Activated naive CD8-positive, alpha-beta T cell treated with anti-CD3 and anti-CD28 coated beads, Interleukin-2, amount 10 ng/mL, durations not matched to agents 7 days and 5 days (primary cell): ENCODE measurements at places on chromosomes 16 and 17. TPM values are rescaled to one million over a fixed set of nuclear protein-coding genes. Genes with fewer than 3 reads are reported as not detected.

ITGAX gene
- total RNA-seq, result 26.7 TPM

BEAN1 gene
- not detected for total RNA-seq

DNAH3 gene
- not detected for total RNA-seq

TLCD3A gene
- total RNA-seq, result 13.1 TPM

PDILT gene
- total RNA-seq, result not detected

VMO1 gene
- not detected for total RNA-seq

MAPT gene
- 0.74 TPM for total RNA-seq

OR1A1 gene
- not detected for total RNA-seq

FGF11 gene
- 28.5 TPM for total RNA-seq

GRAP gene
- 30.3 TPM for total RNA-seq

PITPNM3 gene
- 0.64 TPM for total RNA-seq

DNA sequence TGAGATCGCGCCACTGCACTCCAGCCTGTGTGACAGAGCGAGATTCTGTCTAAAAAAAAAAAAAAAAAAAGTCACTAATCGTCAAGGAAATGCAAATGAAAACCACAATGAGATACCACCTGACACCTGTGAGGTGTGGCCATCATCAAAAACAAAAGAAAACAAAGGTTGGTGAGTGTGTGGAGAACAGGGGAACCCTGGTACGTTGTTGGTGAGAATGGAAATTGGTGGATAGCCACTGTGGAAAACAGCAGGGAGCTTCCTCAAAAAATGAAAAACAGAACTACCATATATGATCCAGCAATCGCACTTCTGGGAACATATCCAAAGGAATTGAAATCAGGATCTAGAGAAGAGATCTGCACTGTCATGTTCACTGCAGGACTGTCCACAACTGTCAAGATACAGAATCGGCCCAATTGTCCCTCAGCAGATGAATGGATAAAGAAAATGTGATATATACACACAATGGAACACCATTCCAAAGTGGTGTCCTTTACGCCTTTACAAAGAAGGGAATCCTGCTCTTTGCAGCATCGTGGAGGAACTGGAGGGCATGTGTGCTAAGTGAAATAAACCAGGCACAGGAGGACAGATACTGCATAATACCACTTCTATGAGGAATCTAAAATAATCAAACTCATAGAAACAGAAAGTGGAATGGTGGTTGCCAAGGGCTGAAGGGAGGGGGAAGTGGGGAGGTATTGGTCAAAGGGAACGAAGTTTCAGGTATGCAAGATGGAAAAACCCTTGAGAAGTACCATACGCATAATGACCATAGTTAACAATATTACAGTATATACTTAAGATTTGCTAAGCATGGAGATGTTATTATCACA is 63.5 kb upstream of the PLCG2 start:
- H3K27ac ChIP-seq, result peak overlapping the region; percentile 67
- no peaks in the 10 kb centered on the region for H3K36me3 ChIP-seq
- no peak for DNase-seq

DNA sequence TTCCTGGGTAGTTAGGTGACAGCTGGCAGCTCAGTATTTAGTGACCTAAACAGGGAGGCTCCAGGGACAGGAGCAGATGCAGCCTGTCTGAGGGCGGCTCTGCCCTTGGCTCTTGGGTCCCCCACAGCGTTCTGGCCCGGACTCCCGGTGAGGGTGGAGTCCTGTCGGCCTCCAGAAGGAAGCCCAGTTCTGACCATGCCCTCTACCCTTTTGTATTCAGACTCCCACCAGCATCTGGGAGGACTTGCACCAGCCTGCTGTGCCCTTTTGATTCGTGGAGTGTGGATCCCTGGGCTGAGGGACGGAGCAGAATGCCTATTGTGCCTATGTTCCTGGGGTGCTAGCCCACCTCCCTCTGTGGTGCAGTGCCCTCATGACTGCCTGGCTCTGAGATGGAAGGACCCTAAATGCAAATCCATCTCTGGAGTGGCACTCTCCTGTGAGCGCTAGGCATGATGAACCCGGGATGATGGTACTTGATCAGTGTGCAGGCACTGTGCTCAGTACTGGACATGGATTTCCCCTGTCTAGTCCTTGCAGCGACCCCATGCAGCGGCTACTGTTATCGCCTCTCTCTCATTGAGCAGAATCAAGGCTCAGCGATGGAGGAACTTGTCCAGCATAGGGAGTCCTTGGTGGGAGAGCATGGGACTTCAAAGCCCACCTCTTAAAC is 123.1 kb downstream of the SNX29 start:
- no peak for DNase-seq
- peaks cover 4% of the 10 kb centered on the region for H3K4me1 ChIP-seq
- H3K27ac ChIP-seq, result no peak overlapping the region
- H3K27me3 ChIP-seq, result no peaks in the 10 kb centered on the region

- peak; percentile 48 for DNase-seq
- peaks cover 41% of the 10 kb centered on the region for H3K27me3 ChIP-seq
- H3K27ac ChIP-seq, result no peak overlapping the region
- peaks cover 10% of the 10 kb centered on the region for H3K4me1 ChIP-seq
- H3K4me3 ChIP-seq, result peak overlapping the region; percentile 56
Observed at GRCh38 chr17:46978489-46979146, 435 bp downstream of the RPRML start.

- H3K4me3 ChIP-seq, result no peak overlapping the region
- peaks cover 18% of the 10 kb centered on the region for H3K27me3 ChIP-seq
- H3K4me1 ChIP-seq, result no peaks in the 10 kb centered on the region
- H3K36me3 ChIP-seq, result no peaks in the 10 kb centered on the region
- no peak overlapping the region for H3K27ac ChIP-seq
Observed at GRCh38 chr17:4525691-4526397, 27.2 kb downstream of the SPNS2 start.

- no peak for DNase-seq
- H3K27me3 ChIP-seq, result no peaks in the 10 kb centered on the region
- peak overlapping the region; percentile 74 for H3K27ac ChIP-seq
- H3K4me1 ChIP-seq, result peaks cover 53% of the 10 kb centered on the region
- H3K4me3 ChIP-seq, result peak overlapping the region; percentile 6
Observed at GRCh38 chr16:27199235-27199586, 4.1 kb upstream of the KDM8 start.

DNA sequence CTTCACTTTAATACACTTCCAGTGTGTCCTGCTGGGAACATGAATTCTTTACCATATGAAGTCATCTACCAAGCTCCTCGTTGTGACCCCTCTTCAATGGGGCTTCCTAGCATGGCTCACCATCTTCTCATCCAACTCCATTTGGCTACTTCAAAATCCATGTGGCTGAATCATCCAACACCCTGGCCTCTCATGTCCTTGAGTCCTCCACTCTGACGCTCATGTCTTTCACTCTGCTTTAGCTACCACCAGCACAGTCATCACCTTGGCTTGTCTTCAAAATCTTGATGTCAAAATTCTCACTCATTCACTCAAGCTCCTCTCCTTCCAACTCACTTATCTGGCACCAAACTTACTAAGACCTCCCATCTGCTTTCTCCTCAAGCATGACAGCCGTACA is 35.8 kb downstream of the AMFR start:
- H3K27me3 ChIP-seq, result no peaks in the 10 kb centered on the region
- peaks cover 4% of the 10 kb centered on the region for H3K4me1 ChIP-seq
- no peak overlapping the region for H3K4me3 ChIP-seq
- H3K36me3 ChIP-seq, result peaks cover 64% of the 10 kb centered on the region

- no peak overlapping the region for H3K27ac ChIP-seq
- peaks cover 6% of the 10 kb centered on the region for H3K4me1 ChIP-seq
- peaks cover 29% of the 10 kb centered on the region for H3K36me3 ChIP-seq
- H3K4me3 ChIP-seq, result no peak overlapping the region
Observed at GRCh38 chr17:66702106-66702936, 132.6 kb upstream of the CACNG5 start.

GRCh38 chr17:82244413-82245133 is 15.7 kb downstream of the SLC16A3 start:
- no peak overlapping the region for H3K4me3 ChIP-seq
- H3K4me1 ChIP-seq, result peaks cover 23% of the 10 kb centered on the region
- no peaks in the 10 kb centered on the region for H3K27me3 ChIP-seq
- DNase-seq, result no peak
- H3K36me3 ChIP-seq, result peaks cover 23% of the 10 kb centered on the region
- peak overlapping the region; percentile 70 for H3K27ac ChIP-seq

GRCh38 chr17:4482338-4483011 is 16.2 kb upstream of the SPNS2 start:
- H3K4me1 ChIP-seq, result peaks cover 47% of the 10 kb centered on the region
- H3K27ac ChIP-seq, result peak overlapping the region; percentile 91
- no peaks in the 10 kb centered on the region for H3K27me3 ChIP-seq
- no peak for DNase-seq
- H3K36me3 ChIP-seq, result peaks cover 10% of the 10 kb centered on the region
- H3K4me3 ChIP-seq, result no peak overlapping the region

DNA sequence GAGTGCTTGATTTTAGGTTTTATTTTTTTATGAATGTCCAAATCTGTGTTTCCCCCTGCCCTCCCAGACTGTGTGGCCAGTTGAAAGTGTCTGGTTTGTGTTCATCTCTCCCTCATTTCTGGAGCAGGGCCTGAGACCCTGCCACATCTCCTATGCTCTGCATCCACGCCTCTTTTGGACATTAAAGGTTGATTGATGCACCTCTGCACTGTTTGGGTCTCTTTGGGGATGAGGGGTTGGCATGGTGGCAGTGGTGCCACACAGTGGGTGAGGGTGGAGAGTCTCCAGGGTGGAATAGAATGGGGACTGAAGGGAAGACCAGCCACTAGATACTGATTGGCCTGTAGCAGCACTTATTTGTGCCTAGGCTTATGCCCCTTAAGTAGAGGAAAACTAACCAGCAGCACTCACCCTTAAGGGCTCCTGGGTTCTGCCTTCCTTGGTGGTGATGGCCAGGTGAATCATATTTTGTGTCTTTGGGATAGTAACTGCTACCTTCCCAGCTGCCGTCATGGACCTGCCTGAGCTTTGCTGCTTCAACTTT is 7.9 kb downstream of the DYNLL2 start:
- no peak for DNase-seq
- peaks cover 34% of the 10 kb centered on the region for H3K36me3 ChIP-seq
- no peaks in the 10 kb centered on the region for H3K27me3 ChIP-seq

GRCh38 chr16:80616362-80616761 is 75.6 kb downstream of the DYNLRB2 start:
- H3K4me3 ChIP-seq, result no peak overlapping the region
- H3K4me1 ChIP-seq, result peaks cover 5% of the 10 kb centered on the region
- no peak for DNase-seq
- H3K27ac ChIP-seq, result no peak overlapping the region
- no peaks in the 10 kb centered on the region for H3K27me3 ChIP-seq
- peaks cover 9% of the 10 kb centered on the region for H3K36me3 ChIP-seq

DNA sequence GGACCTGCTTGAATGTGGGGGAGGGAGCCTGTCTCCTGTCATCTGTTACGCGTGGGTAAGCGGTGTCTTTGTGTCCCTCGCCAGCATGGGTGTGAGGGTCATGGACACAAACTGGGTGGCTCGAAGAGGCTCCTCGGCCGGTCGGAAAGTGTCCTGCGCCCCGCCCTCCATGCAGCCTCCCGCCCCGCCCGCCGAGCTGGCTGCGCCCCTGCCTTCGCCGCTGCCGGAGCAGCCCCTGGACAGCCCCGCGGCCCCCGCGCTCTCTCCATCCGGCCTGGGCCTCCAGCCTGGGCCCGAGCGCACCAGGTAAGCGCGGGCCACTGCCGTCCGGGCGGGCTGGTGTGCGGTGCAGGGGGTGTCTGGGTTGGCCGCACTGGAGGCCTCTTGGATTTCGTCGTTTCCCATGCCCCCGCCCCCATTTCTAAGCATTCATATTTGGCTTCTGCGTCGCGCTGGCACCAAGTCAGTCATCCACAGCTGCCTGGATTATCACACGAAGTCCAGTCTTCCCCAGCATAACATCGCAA is 43.8 kb downstream of the ELAC2 start:
- no peaks in the 10 kb centered on the region for H3K4me1 ChIP-seq
- DNase-seq, result no peak

DNA sequence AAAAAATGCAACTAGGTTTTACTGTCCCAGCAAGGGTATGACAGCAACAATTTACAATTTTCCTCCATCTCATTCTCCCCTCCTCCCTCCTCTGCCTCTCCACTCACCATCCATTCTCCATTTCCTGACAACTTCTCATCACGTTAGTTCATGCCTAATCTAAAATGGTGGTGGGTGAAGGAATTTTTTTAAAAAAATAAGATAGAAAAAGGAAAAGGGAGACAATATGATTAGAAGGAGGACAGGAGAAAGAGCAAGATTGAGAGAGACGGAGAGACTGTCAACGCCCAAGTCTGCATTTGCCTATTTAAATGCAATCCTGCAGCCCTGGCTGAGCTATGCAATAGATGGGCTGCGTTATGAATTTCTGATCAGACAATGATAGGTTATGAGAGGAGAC is 380.7 kb upstream of the PSMD7 start:
- H3K4me3 ChIP-seq, result no peak overlapping the region
- no peak overlapping the region for H3K27ac ChIP-seq
- no peaks in the 10 kb centered on the region for H3K4me1 ChIP-seq
- DNase-seq, result no peak
- H3K27me3 ChIP-seq, result no peaks in the 10 kb centered on the region

GRCh38 chr17:556431-556995 is 158.1 kb downstream of the VPS53 start:
- peaks cover 16% of the 10 kb centered on the region for H3K4me1 ChIP-seq
- H3K4me3 ChIP-seq, result no peak overlapping the region
- DNase-seq, result no peak
- peaks cover 19% of the 10 kb centered on the region for H3K36me3 ChIP-seq
- H3K27me3 ChIP-seq, result no peaks in the 10 kb centered on the region

- H3K27me3 ChIP-seq, result no peaks in the 10 kb centered on the region
- H3K36me3 ChIP-seq, result no peaks in the 10 kb centered on the region
- peak; percentile 39 for DNase-seq
- H3K4me3 ChIP-seq, result peak overlapping the region; percentile 61
Observed at GRCh38 chr17:75077072-75077495, 10.7 kb upstream of the SLC16A5 start.

- peaks cover 8% of the 10 kb centered on the region for H3K36me3 ChIP-seq
- H3K4me3 ChIP-seq, result no peak overlapping the region
- no peak for DNase-seq
- H3K27me3 ChIP-seq, result no peaks in the 10 kb centered on the region
Observed at GRCh38 chr17:42117397-42118125, 3.6 kb downstream of the KAT2A start.

DNA sequence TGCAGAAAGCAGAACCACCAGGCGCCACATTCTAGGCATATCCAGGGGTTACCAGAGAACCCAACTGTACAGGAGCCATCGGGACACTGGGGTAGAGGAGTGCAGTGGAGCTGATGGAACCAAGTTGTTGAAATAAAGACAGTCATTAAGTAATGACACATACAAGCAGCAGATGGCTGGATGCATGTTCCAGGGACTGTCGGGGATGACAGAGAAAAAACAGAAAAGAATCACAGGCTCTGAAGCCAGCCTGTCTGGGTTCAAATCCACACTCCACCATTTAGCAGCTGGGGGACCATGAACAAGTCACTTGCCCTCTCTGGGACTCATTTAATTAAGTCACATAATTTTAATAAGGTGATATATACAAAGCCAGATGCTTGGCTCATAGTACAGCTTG is 117.1 kb downstream of the ZNF423 start:
- no peak overlapping the region for H3K27ac ChIP-seq
- H3K4me1 ChIP-seq, result no peaks in the 10 kb centered on the region
- no peak for DNase-seq
- peaks cover 4% of the 10 kb centered on the region for H3K27me3 ChIP-seq
- H3K36me3 ChIP-seq, result no peaks in the 10 kb centered on the region

- no peak overlapping the region for H3K4me3 ChIP-seq
- peak overlapping the region; percentile 7 for H3K27ac ChIP-seq
- no peak for DNase-seq
- H3K4me1 ChIP-seq, result peaks cover 44% of the 10 kb centered on the region
- H3K27me3 ChIP-seq, result no peaks in the 10 kb centered on the region
- H3K36me3 ChIP-seq, result peaks cover 41% of the 10 kb centered on the region
Observed at GRCh38 chr16:48561960-48562393, 48.0 kb downstream of the N4BP1 start.

- no peak overlapping the region for H3K27ac ChIP-seq
- H3K27me3 ChIP-seq, result no peaks in the 10 kb centered on the region
- H3K4me1 ChIP-seq, result peaks cover 4% of the 10 kb centered on the region
- H3K36me3 ChIP-seq, result peaks cover 3% of the 10 kb centered on the region
- DNase-seq, result no peak
Observed at GRCh38 chr16:12026741-12027490, 50.4 kb downstream of the SNX29 start.
